Stimulated activated CD4-positive, alpha-beta T cell treated with anti-CD3 and anti-CD28 coated beads, Interleukin-15, amount 100 ng/mL, for 1 hour (primary cell): ENCODE measurements at places on chromosomes 7 and 10.
A peak's percentile ranks its signal among the peaks of the same experiment; 100 is the strongest.

DNA sequence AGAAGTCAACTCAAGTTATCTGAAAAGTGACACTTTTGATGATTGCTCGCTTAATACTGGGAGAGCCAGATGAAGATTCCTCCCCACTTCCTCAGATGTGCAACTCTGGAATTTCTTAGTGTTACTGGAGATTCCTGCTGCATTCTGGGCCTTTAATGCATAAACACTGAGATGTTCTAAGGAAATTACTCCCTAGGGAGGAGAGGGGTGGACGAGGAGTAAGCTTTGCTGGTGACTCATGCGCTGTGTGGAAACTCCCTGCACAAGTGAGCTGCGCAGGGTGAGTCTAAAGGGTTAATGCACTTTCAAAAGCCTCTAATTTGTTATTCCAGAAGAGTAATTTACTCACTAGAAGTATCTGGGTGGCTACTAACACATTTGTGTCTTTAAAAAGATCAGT is 46.3 kb downstream of the EGFR start:
- no peak for DNase-seq

GRCh38 chr10:47113907-47114500 is 186.0 kb upstream of the GDF10 start:
- no peak for DNase-seq

GRCh38 chr10:19958787-19959186 is 142.6 kb downstream of the PLXDC2 start:
- no peak for DNase-seq

DNA sequence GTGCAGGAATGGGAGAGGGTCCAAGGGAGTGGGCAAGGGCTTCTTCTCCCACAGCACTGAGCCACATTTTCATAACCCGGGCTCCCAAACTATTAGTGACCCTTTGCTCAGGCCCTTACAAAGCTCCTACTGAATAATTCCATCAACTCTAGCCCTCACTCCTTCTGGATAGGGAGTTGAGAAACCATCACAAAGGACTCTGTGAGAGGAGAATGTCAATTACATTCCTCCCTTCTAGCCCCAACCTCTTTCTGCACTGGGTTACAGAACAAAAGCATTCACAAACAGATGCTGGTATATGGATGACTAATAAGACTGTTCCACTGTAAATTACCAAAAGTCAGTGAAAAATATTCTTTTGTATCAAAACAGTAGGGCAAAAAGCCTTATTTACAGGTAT is 203.7 kb downstream of the SORCS1 start:
- no peak for DNase-seq

DNA sequence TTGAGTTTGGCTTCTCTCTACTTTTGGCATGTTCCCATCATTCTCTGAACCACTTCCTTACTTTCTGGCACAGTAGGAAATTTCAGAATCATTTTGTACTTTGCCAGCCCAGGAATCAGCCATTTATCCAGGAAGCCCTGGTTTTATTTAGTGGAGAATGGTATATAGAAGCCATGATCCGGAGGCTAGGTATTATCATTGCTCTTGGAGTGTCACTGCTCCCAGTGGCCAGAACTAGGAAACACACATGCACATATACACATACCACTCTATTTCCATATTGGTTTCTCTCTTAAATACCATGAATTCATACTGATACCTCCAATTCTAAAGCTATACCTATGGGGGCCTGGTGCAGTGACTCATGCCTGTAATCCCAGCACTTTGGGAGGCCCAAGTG is 36.3 kb downstream of the SUFU start:
- no peak for DNase-seq

DNA sequence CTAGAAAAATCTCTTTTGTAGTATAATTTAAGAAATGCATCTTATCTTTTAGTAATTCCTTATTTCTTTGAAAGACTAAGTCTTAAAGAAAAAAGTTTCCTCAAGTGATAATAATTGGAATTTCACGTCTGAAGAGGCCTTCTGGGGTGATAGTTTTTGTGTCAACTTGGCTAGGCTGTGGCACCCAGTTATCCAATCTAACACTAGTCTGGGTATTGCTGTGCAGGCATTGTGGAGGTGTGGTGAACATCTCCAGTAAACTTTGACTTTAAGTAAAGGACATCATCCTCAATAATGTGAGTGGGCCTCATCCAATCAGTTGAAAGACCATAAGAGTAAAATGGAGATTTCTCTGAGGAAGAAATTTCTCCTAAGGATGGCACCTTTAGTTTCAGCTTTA is 2.3 kb upstream of the TUBAL3 start:
- DNase-seq: no peak

- DNase-seq: peak; percentile 58
Measured at GRCh38 chr10:128047351-128047750, 78.9 kb downstream of the MKI67 start.

DNA sequence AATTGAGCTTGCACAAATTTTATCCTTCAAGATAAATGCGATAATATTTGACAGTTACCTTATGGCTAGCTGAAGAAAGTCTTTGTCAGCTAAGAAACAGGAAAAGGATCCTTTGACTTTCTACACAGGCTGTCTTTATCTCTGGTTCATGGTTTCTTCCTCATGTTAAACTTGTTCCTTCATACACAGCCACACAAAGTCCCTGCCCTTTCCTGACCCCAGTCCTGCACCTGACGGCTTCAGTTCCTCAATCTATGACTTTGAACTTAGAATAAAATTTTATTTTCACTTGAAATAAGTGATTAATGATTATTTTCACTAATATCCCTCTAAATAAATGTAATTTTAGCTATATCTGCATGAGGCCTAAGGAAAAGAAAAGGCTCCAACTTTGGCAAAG is 77.8 kb upstream of the PRSS1 start:
- DNase-seq: no peak

DNA sequence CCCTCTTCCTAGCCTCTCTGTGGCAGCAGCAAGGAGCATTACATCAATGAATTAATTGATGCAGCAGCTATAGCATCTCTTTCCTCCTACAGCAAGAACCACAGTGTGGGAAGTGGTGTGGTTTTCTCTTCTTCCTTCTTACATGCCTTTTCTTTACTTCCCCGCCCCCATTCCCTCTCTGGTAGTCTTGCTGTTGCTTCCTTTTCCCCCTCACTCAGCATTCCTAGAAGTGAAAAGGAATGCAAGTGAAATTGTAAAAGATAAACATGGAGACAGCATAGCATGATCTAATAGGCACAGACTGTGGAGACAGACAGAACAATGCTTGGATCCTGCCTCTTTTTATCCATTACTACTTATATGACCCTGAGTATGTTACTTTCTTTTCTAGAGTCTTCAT is 370.5 kb upstream of the BMPER start:
- no peak for DNase-seq

- no peak for DNase-seq
Measured at GRCh38 chr7:50662996-50663395, 97.8 kb upstream of the DDC start.

DNA sequence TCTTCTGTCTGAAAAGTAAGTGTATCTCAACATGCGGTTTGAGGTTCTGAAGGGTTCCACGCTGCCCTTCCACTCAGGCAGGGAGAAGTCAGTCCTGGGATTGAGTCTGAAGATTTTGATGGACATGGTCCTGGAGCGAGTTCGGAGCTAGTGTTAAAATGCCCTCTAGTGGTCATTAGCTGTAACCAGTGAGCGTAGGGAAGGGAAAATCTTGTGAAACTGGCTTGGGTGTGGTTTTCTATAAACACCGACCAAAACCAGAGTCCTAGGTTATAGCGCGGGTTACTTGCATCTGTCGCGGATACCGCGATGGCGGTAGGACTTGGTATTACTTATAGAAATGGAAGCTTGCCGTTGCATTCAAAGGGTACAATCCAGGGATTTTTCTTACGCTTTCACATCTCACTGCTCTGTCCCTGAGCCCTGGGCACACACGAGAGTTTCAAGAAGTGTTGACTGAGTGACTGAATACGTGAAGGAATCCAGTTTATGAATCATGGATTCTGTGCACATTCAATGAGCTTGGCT is 348.2 kb upstream of the C7orf33 start:
- no peak for DNase-seq

DNA sequence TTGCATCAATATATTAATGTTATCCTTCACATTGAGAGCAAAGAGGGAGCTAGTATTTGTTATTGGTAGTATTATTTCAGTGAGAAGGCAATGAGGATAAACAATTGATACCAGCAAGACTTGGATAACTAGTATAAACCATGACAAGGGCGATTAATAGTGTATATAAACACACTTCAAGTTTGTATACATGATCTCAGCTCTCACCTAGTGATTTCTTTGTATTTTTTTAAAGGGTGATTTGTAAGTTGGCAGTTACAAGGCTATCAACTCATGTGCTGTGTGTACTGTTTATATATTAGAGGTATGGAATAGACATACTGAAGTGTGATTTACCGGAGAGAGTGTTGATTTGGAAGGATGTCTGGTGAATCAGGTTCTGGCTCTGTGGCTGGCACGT is 88.0 kb downstream of the SNX10 start:
- no peak for DNase-seq

DNA sequence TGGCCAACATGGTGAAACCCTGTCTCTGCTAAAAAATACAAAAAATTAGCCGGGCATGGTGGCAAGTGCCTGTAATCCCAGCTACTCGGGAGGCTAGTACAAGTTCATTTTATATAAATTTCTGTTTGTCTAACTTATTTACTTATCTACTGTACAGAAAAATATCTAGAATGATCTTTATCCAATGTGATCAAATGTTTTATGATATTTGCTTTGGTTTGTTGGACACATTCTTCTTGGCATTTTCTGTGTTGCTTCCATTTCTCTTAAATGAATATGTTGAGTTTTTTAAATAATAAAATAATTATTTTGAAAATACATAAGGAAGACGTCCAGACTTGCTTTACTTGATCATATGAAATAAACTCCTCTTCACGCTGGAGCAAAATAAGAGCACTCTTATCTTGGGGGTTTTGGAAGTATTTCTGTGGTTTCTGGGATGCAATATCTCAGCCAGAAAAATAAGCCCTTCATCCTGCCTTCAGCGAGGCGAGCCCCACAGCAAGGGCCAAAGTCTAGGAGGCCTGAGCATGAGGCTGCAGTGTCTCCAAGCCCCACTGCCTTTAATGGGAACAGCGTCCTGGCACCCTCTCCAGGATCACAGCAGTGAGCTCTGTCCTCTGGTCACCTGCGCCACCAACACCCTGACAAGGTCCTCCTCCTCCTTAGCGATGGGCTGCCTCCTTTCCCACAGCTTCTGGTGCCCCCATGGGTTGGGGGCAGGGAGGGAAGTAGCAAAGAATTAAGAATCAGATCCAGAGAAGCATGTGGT is 480.2 kb downstream of the KCNMA1 start:
- DNase-seq: no peak

DNA sequence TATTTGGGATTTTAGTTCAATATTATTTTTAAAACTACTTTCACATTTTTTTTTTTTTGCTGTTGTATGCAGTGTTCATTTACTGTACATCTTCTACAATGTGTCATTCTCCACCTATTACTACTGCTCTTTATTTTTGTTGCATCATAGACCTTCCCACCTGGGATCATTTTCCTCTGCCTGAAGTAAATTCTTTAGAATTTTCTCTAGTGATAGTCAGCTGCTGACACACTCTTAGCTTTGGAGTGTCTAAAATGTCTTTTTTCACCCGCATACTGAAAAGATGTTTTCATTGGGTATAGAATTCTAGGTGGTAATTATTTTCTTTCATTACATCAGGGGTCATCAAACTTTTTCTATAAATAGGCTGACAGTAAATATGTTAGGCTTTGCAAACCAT is 30.5 kb downstream of the CFAP43 start:
- DNase-seq: no peak

DNA sequence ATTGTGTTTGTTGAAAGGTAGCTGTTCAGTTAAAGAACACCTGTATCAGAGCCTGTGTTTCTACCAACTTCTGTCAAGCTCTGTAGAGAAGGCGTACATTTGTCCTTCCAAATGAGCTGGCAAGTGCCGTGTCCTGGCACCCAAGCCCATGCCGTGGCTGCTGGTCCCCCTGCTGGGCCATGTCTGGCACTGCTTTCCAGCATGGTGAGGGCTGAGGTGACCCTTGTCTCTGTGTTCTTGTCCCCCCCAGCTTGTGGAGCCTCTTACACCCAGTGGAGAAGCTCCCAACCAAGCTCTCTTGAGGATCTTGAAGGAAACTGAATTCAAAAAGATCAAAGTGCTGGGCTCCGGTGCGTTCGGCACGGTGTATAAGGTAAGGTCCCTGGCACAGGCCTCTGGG is 154.9 kb downstream of the EGFR start:
- DNase-seq: no peak

DNA sequence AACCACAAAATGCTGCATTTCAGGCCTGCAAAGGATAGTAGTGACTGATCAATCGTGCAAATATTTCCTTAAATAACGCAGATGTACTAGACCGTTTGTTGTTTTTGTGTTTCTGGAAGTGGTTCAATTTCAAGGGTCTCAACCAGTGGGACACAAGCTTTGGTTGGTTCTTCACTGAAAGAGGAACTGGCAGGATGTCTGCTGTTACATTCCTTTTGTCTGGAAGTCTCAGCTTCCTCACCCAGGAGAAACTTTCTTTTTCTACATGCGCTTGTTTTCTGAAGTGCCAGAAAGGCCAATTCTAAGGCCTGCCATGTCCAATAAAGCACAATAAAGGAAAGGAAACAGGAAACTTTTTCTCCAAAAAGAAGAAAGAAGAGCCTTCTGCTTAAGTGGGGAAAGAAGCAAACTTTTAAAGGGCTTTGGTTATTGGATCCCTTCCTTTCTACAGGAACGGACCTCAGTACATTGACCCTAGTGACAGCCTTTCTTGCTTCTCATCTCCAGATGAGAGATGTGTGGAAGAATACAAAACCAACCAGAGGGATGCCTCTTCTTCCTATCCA is 4.1 kb downstream of the DKK1 start:
- DNase-seq: no peak

DNA sequence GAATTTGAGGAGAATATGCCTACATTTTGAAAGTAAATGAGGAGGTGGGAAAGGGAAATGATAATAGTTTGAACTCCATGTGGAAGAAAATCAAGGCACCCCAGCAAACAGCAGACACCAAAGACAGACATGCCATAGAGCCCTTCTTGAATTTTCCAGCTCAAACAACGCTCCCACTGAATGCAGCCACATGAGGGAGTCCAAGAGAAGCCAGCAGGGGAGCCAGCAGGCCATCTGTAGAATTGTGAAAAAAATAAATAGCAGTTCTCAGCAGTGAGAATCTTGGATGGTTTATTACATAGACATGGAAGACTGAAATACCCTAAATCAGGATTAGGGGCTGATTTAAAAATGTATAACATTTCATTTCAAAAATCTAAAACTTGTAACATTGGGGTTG is 1567.3 kb upstream of the LRRTM3 start:
- no peak for DNase-seq

GRCh38 chr7:139687211-139687954 is 90.4 kb downstream of the HIPK2 start:
- DNase-seq: no peak
